Stimulated activated CD4-positive, alpha-beta T cell treated with anti-CD3 and anti-CD28 coated beads, TNF-alpha, amount 100 ng/mL, for 1 hour (primary cell): ENCODE measurements at places on chromosomes 6 and 20.

GRCh38 chr6:14059791-14060436, 57.7 kb upstream of the CD83 start:
- DNase-seq = no peak

DNA sequence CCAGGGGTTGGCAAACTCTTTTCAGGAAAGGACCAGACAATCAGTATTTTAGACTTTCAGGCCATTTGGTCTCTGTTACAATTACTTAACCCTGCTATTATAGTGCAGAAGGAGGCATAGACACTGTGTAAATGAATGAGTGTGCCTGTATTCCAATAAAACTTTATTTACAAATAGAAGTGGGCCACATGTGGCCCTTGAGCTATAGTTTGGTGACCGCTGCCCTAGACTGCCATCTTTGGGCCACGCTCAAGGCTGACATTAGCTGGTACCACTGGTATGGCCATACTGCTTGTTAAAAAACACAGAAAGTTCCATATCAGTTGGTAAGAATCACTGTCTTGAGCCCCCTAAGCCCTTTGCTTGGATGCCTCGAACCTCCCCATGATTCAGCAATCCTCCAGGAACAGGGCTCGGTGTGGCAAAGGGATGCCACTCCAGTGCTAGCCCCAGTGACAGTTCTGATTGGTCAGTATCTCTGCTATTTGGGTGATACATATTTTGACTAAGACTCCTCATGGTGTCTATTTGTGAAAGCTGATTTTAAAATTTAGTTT, 23.3 kb upstream of the SNRNP48 start:
- DNase-seq = no peak

- no peak for DNase-seq
These were observed 137.6 kb downstream of the MRPL14 start for GRCh38 chr6:43989581-43990146.

DNA sequence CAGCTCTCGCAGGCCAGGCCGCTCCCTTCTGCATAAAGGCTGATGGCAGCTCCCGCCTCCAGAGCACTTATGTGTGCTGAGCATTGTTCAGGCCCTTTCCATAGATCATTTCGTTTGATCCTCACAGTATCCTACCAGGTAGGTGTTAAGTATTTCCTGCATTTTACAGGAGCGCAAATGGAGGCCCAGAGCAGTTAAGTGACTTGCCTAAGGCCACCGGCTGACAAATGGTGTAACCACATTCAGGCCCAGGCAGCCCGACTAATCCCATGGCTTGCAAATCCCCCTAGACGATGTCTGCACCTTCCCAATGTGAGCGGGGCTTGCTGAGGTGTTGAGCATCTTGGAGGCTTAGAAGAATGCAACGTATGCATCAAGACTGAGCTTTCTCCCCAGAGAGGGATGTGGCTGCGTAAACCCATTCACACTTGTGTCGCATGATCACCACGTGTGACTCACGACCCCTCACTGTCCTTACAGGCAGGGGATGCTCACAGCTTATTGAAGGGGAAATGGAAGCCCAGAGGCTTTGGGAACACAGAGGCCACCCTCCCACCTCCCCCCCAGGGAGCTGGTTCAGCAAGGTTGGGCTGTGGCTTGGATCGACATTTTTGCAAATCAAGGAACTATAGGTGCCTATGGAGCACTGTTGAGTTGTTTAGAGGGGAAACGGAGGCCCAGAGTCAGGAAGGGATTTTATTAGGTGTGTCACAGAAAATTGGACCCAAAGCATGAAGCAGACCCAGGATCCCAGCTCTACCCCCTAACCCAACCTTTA, 7.0 kb downstream of the BPIFB2 start:
- no peak for DNase-seq

DNA sequence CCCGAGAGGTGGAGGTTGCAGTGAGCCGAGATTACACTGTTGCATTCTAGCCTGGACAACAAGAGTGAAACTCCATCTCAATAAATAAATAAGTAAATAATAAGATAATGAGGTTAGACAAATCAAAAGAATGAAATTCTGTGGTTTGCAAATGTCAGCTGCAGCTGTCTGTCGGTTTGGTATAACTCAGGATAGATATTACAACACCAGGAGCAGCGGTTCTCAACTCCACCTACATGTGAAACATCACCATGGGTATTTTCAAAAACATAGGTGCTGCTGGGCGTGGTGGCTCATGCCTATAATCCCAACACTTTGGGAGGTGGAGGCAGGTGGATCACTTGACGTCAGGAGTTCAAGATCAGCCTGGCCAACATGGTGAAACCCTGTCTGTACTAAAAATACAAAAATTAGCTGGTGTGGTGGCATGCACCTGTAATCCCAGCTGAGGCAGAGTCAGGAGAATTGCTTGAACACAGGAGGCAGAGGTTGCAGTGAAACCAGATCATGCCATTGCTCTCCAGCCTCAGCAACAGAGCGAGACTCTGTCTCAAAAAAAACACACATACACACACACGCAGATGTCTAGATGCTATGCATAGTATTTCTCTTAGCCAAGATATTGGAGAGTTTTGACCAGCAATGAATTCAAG, 126.1 kb upstream of the LAMP5 start:
- DNase-seq = no peak

DNA sequence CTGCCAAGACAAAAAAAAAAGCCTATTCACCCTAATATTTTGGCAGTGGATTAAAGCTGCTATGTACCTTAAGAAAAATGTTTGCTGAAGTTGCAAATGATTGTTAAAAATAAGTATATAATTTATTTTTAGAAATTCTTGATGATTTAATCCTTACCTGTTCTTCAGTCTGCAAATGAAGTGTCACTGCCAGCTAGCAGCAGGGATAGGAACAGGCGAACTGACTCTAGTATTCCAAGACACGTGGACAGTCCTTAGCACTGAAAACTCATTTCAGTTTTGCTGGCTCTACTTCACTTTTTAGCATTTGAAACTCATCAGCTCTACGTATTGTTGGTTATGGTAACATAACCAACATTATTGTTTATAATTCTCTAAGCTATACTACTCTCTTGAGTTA, 204.4 kb upstream of the ID4 start:
- DNase-seq = no peak

- no peak for DNase-seq
These were observed 154.0 kb downstream of the PDSS2 start for GRCh38 chr6:107305391-107305790.

- DNase-seq = no peak
These were observed 2.1 kb downstream of the B3GAT2 start for GRCh38 chr6:70954750-70955149.

GRCh38 chr6:66508433-66508832, 801.4 kb upstream of the EYS start:
- DNase-seq = no peak

- no peak for DNase-seq
These were observed 18.2 kb downstream of the TBC1D20 start for GRCh38 chr20:444117-444516.

DNA sequence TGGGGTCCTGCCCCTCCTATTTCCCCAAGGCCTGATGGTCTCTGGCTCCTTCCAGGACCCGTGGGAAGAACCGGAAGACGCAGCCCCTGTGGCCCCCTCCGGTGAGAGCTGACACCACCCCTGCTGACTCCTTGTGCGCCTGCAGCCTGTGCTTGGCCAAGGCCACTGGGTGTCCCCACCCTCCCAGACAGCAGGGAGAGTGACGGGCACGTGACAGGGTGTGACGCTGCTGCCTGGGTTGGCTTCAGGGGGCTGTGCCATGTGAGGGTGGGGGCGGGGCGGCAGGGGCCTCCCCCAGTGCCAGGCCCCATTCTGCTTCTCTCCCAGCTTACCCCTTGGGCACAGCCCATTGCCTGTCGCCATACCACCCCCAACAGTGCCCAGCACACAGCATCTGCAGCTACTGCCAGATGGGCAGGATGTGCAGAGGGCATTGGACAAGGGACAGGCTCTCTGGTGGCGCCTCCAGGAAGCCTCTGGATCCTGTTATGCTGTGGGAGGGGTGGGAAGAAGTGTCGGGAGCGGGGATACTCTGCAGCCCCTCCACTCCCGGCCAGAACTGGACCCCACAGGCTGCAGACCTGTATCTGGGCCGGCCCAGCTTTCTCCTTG, 2.9 kb downstream of the BIRC7 start:
- DNase-seq = no peak

DNA sequence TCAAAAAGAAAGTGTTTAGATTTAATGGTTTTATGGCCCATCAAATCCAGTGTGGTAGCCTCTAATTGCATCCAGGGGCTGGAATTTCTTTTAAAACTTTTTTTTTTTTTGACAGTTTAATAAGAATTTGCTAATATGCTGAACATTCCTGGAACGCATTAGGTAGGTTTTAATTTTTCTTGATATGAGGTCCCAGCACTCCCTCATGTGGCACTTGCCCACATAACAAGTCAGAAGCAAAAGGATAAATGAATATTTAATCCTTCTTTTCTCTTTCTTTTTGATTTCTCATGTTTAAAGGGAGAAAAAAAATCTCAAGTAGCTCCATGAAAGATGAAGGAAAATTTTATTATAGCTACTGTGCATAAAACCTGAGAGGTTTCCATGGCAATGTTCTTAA, 13.5 kb downstream of the HAO1 start:
- DNase-seq = no peak

GRCh38 chr6:138647006-138647405, 126.6 kb upstream of the CCDC28A start:
- no peak for DNase-seq
